ENCODE measurements at places on chromosomes 6 and 20.
A peak's percentile ranks its signal among the peaks of the same experiment; 100 is the strongest.

DNA sequence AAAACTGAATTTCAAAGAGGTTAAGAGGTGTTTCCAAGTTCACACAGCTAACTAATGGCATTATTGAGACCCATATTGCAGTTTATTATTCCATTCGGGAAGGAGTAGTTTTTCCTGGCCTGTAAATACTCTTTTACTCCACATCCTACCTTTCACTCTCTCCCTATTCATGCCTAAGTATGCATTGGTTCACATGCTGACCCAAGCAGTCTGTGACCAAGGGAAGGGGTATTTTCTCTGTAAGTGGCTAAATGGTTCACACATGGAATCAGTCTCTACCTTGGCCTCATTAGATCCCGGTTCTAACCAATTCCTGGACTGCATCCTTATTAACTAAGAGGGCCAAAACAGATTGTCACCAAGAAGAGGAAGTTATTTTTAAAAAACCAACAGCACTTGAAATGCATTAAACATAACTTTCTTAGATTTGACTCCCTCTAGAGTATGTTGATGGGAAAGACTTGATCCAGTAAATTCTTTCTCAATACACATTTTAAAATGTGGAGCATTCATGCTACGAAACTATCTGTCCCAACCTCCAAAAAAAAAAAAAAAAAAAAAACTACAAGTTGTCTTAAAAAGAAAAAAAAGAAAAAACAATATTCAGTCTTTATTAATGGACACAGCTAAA, 17.8 kb upstream of the RSPO3 start:
- no peak for DNase-seq

GRCh38 chr6:15160812-15161211, 85.1 kb upstream of the JARID2 start:
- no peak for DNase-seq

GRCh38 chr6:31541059-31541657, 645 bp downstream of the DDX39B start:
- DNase-seq = peak; percentile 64

DNA sequence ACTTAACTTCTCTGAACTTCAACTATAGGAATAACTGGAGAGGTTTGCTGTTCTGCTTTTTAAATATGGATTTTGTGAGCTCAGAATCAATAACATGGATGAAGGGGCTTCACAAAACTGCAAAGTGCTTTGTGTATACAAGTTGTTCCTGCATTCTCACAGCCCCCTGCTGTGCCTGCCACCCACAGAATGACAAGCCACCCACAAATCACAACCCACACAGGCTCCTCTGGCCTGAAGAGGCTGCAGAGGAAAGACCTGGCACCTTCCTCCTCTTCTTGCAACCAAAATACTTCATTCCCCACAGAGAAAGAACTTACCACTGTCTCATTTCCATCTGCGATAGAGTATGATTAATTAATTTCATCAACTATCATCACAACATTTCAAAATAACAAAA, 106.7 kb upstream of the NHSL1 start:
- no peak for DNase-seq

- no peak for DNase-seq
Observed at GRCh38 chr6:25022140-25022553, 86.4 kb upstream of the RIPOR2 start.

Measured in activated CD8-positive, alpha-beta memory T cell treated with anti-CD3 and anti-CD28 coated beads, Interleukin-2, amount 50 U/mL, for 4 hours (primary cell).